A549 treated with Mapracorat at 1 μM for 4 hours (cell line): ENCODE measurements at places on chromosomes 2 and 18. TPM values are rescaled to one million over a fixed set of nuclear protein-coding genes. Genes with fewer than 3 reads are reported as not detected.

RNF152 gene
- 0.01 to 0.20 TPM (median 0.07 TPM) in 5 replicates for total RNA-seq

PASK gene
- total RNA-seq = 5.7 to 9.3 TPM (median 8.0 TPM) in 5 replicates

NOSTRIN gene
- total RNA-seq = 1.8 to 3.1 TPM (median 2.2 TPM) in 5 replicates

ALK gene
- not detected in 5 replicates for total RNA-seq

SNTG2 gene
- total RNA-seq = not detected in 5 replicates

DNAJC5G gene
- total RNA-seq = not detected in 5 replicates

CHST9 gene
- total RNA-seq = not detected in 5 replicates

GREB1 gene
- total RNA-seq = 2.6 to 4.0 TPM (median 3.2 TPM) in 5 replicates

GALNT14 gene
- 41.2 to 47.8 TPM (median 47.3 TPM) in 5 replicates for total RNA-seq

UCN gene
- 0.30 to 2.8 TPM (median 1.4 TPM) in 5 replicates for total RNA-seq

UGT1A1 gene
- 0.39 to 0.78 TPM (median 0.60 TPM) in 5 replicates for total RNA-seq

GLI2 gene
- 16.6 to 26.1 TPM (median 24.1 TPM) in 5 replicates for total RNA-seq

SMYD1 gene
- not detected in 5 replicates for total RNA-seq

DSC2 gene
- 0.75 to 1.2 TPM (median 1.0 TPM) in 5 replicates for total RNA-seq

MAP2 gene
- total RNA-seq = 0.74 to 1.9 TPM (median 1.4 TPM) in 5 replicates

UGT1A7 gene
- total RNA-seq = 3.3 to 5.1 TPM (median 4.0 TPM) in 5 replicates

ANTXR1 gene
- 102 to 147 TPM (median 136 TPM) in 5 replicates for total RNA-seq

FBXO48 gene
- total RNA-seq = 0.39 to 0.61 TPM (median 0.55 TPM) in 5 replicates

MC2R gene
- total RNA-seq = not detected in 5 replicates

ANKRD30B gene
- total RNA-seq = not detected in 5 replicates

CROCC2 gene
- total RNA-seq = not detected in 5 replicates

SPHKAP gene
- not detected in 5 replicates for total RNA-seq

EFHD1 gene
- total RNA-seq = 4.0 to 5.0 TPM (median 4.2 TPM) in 5 replicates

FAM168B gene
- 74.0 to 95.1 TPM (median 86.4 TPM) in 5 replicates for total RNA-seq

KCMF1 gene
- 110 to 124 TPM (median 113 TPM) in 5 replicates for total RNA-seq

KCNG2 gene
- not detected in 5 replicates for total RNA-seq

DCDC2C gene
- total RNA-seq = 0.24 to 0.57 TPM (median 0.38 TPM) in 3 of 5 replicates, not detected in the others

GPR39 gene
- total RNA-seq = 6.6 to 7.9 TPM (median 7.5 TPM) in 5 replicates

PSMA8 gene
- not detected in 5 replicates for total RNA-seq

KIF1A gene
- total RNA-seq = 0.73 to 1.5 TPM (median 0.97 TPM) in 5 replicates

FHOD3 gene
- total RNA-seq = 2.2 to 2.8 TPM (median 2.4 TPM) in 5 replicates

EPC2 gene
- total RNA-seq = 9.3 to 10.7 TPM (median 10.6 TPM) in 5 replicates

TMEM169 gene
- total RNA-seq = 0.25 to 0.59 TPM (median 0.29 TPM) in 5 replicates

STARD6 gene
- total RNA-seq = not detected in 5 replicates

NMS gene
- total RNA-seq = not detected in 5 replicates
